ENCODE measurements at places on chromosomes 16 and 17. TPM values are rescaled to one million over a fixed set of nuclear protein-coding genes. Genes with fewer than 3 reads are reported as not detected.

- peak; percentile 61 for DNase-seq
Measured at GRCh38 chr16:66250686-66251431, 115.6 kb upstream of the CDH5 start.

DNA sequence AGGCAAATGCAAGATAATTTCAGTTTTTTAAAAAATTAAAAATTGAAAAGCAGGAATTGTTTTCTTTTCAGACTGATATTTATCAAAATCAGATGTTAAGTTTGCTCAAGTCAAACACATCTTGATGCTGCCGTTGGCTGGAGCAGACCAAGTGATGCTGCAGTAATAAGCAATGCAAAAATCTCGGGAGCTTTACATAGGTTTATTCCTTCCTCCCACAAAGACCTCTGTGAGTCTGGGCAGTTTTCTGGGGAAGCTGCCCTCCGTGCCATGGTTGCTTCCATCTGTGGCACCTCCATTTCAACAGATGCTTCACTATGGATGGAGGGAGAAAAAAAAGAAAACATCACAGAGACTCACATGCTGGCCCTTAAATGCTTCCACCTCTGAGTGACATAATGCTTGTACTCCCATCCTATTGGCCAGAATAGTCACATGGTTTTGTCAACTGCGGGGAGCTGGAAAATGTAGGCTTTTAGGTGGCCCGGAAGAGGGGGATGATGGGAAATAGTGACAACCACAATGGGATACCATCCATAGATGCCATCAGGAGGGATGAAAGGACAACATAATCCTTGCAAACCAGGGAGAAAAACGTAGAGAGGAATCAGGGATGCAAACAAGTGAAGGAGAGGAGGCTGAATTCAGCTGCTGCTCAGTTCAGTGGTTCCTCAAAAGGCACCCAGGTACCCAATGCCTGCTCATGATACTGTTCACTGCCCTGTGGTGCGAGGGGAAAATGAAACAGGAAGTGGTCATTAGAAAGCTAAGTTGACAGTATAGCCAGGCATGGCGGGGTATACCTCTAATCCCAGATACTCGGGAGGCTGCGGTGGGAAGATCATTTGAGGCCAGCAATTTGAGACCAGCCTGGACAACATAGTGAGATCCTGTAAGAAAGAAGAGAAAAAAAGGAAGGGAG is 13.5 kb upstream of the ERCC4 start:
- no peak for DNase-seq

- DNase-seq: no peak
Measured at GRCh38 chr16:24950275-24950674, 64.9 kb downstream of the ARHGAP17 start.

- DNase-seq: no peak
Measured at GRCh38 chr17:1505586-1505985, 10.8 kb downstream of the INPP5K start.

- DNase-seq: no peak
Measured at GRCh38 chr16:56347670-56348069, 77.7 kb downstream of the AMFR start.

Gene SDR42E2
- total RNA-seq: 0.18 TPM

Gene BICDL2
- total RNA-seq: 94.3 TPM

DNA sequence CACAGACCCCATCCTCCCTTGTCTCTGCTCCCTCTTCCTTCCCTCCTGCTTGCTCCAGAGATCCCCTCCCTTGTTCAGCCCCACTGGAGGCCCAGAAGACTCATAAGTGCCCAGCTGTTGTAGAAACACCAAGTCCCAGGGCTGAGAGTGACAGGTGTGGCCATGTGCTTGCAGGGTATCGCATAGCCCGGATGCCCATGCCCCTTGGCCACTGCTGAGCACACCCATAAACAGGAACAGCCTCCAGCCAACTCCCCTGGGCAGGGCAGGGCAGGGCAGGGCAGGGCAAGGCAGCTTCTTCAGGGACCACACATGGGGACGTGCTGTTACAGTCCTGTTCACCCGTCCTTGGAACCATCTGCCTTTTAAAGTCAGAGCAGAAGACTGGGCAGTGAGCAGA is 2.0 kb downstream of the CACNG1 start:
- DNase-seq: no peak

- DNase-seq: no peak
Measured at GRCh38 chr17:62751060-62751691, 56.9 kb downstream of the MARCHF10 start.

DNA sequence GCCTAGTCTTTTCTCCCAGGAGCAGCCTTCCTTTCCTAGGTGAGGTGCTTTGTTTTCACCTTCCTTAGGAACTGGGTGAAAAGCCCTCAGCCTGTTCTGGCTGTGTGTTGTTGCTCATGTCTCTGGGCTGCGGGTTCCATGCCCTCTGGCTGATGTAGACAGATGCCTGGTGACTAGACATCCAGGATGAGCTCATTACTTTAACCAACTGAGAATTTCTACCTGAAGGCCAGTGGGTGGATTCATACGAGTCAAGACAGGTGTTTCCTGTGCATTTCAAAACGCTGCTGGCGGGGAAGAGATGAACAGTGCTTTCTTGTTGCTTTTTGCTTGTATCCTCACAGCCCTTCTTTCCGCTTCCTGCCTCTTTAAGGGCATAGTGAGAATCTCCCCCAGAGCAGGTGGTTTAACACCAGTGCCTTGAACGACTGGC is 22.3 kb downstream of the SAP30BP start:
- DNase-seq: no peak

DNA sequence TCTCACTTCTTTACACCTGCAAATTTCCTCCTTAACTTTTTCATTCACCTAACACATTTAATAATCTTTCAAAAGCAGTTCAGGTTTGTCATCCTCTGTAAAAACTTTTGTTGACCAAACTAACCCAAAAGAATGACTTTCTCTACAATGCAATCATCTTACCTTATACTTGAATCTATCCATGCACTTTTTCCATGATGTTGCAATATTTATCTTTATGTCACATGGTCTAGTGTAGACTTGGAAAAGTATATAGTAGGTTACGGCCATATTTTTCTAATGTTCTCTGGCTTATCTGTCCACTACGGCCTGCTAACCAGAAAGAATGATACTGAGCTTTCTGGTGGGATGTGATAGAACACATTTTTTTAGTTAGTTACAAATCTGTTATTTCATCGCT is 431.0 kb upstream of the SOX9 start:
- no peak for DNase-seq

- DNase-seq: no peak
Measured at GRCh38 chr16:78034530-78034929, 12.2 kb downstream of the CLEC3A start.

Gene PTGES3L
- total RNA-seq: 2.7 TPM

Gene RBFOX1
- total RNA-seq: 4.0 TPM

DNA sequence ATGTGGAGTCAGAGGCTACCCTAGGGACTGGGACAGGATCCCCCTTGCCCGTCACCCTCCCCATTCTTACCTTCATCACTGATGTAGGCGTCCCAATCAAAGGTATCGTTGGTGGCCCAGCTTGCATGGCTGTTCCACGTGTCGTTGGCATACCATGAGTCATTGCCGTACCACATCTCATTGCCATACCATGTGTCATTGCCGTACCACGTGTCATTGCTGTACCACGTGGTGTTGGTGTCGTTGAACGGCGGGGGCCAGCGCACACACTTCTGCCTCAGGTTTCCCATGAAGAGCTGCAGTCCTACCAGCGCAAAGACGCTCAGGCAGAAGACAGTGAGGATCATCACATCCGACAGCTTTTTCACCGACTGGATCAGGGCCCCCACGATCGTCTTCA is 4.8 kb downstream of the SCN4A start:
- DNase-seq: no peak

GRCh38 chr16:52597772-52598483 is 51.0 kb upstream of the TOX3 start:
- no peak for DNase-seq

- DNase-seq: no peak
Measured at GRCh38 chr17:76447931-76448652, 4.9 kb downstream of the UBE2O start.

- peak; percentile 66 for DNase-seq
Measured at GRCh38 chr16:19595043-19595767, 39.7 kb downstream of the VPS35L start.

DNA sequence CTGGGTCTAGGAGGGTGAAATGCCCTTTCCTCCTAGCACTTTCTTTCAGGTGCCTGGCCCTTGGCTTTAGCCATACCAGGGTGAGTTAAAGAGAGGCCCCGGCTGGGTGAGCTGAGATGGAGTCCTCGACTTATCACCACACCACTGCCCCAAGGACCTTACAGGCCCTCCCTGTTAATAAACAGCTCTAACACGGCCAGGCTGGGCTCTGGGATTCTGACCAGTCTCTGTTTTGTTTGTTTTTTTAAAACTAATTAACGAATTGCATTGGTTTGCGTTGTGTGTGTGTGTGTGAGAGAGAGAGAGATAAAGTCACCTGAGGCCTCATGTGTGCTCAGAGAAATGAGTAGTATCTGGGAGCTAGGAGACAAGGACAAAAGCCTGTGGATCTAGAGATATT is 14.3 kb downstream of the MYL4 start:
- no peak for DNase-seq

Data from ureter (tissue), 1 donor.